ENCODE measurements at places on chromosomes 11 and 22. TPM values are rescaled to one million over a fixed set of nuclear protein-coding genes. Genes with fewer than 3 reads are reported as not detected.

GRCh38 chr11:104881117-104881794, 17.0 kb downstream of the CASP12 start:
- DNase-seq: no peak

DNA sequence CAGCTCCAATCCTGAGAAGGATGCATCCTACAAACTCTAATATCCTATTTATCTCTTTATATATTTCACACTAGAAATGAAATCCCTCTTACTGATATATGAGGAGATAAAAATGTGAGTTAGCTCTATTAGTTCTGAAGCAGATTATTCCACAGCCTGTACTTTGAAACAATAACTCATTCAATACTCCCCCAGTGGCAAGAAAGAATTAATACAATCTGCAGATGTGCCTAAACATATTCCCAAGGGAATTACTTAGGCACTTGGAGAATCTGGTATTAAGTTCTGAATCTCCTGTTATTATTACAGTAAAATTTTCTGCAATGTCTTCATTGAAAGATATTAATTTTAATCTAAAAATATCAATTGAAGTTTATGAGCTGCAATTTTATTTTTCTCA, 59.4 kb downstream of the DDI1 start:
- peak; percentile 24 for DNase-seq

DNA sequence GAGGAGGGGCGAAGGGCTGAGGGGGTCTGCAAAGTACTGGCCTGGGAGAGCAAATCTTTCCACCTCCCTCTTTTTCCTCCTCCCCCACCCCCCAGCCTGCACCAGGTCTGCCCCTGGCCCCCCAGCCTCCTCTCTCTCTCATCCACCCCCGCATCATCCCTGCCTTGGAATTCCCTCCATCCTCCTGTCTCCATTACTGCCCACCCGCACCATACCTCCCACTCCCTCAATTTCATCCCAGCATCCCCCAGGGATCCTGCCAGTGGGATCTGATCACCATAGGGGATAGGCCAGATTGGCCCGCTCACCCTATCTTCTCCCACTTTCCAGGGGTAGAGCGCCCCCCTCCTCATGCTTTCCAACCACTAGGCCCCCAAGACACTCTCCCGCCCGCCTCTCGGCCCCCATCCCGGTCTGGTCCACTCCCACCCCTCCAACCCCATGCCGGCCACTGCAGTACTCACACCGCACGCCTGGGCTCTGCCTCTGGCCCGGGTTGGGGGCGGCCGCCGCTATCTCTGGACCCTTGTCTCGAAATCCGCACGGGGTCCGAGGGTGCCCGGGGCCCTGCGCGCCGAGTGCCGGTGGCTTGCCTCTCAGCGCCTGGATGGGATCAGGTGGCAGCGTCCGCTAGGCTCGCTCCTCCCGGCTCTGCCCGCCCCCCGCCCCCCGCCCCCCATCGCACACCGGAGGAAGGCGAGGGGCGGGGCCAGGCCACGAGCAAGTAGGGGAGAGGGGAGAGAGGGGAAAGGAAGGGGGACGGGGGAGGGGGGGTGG, at the start of gene GAL3ST3:
Gene GAL3ST3 (minus strand): TSS at position 615 of the 777 bp plus-strand sequence. CDS start 3,746 bp downstream, outside the sequence.
- DNase-seq: no peak

DNA sequence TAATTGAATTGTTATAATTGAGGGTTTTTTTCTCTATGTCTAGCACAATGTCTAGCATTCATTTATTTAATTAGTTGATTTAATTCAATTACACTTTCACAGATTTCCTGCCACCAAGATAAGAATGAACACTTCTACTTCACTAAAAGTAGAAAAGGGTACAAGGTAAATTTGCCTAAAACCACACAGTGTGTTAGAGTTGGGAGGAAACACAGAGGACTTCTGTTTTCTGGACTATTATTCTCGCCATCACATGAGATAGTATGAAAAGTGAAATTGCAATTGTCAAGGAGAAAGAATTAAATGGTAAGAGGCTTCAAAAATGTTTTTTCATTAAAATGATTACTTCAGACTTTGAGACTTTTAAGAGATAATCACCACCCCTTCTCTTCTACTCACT, 109.5 kb downstream of the ETS1 start:
- no peak for DNase-seq

GRCh38 chr11:68934666-68935065, 31.0 kb downstream of the IGHMBP2 start:
- no peak for DNase-seq

DNA sequence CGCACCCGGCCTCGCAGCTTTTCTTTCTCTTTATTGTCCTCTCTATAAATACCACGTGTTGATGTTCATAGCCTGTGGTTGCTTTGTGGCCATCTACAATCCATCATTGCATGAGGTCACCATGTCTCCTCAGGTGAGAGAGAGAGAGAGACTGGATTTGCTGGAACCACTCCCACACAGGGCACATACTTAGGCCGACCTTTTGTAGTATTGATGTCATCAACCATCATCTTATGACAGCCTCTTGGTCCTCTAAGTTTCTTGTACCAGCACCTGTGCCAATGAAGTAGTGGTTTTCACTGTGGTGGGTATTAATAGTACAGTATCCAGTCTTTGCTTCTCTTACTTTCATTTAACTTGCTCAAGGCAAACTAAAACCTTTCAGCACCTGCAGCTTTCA, 22.8 kb upstream of the P2RY6 start:
- DNase-seq: peak; percentile 56

- DNase-seq: no peak
These were observed 57.5 kb downstream of the BCR start for GRCh38 chr22:23237841-23238240.

- no peak for DNase-seq
These were observed 34.3 kb upstream of the CFAP300 start for GRCh38 chr11:102012946-102013345.

DNA sequence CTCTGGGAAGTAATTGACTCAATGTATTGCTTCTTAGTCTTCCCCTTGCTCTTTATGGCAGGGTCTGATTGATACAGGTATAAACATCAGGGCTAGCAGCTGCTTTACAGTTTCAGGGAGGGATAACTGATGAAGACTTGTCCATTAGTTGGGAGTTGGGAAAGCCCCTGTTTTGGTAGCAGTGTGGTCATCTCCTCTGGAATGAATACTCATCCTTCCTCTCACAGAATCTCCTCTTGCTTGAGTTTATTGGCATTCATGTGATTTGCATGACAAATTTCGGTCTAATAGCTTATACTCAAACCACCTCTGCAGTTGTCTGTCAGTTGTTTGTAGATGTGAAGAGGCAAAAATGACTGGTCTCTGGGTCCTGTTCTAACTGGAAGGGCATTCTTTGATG, 79.7 kb downstream of the FAT3 start:
- no peak for DNase-seq

- no peak for DNase-seq
These were observed 603 bp downstream of the CDHR5 start for GRCh38 chr11:623999-624704.

Gene NLRP6
- total RNA-seq: not detected

Gene TUG1
- 44.2 TPM for total RNA-seq

Gene KRTAP5-3
- total RNA-seq: not detected
